ENCODE measurements at places on chromosomes 1 and 21.

GRCh38 chr21:15243406-15243805 lies 178.6 kb upstream of the NRIP1 start:
- no peak for DNase-seq

DNA sequence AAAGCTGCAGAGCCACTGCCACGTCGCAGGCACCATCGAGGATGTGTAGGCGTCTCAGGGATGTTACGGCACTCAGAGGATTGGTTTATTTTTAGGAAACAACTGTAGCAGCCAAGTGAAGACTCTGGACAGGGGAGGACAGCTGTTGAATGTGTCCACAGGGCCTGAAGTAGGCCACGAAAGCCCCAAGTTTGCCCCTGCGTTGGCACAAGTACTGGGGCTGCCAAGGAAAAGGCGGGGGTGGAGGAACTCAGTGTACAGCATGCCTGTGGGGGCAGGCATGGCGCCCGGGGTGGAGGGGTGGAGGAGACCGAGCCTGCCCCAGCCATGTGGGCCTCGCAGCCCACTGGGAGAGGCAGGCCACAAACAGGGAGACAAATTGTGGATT lies 89.7 kb downstream of the ADARB1 start:
- no peak for DNase-seq

DNA sequence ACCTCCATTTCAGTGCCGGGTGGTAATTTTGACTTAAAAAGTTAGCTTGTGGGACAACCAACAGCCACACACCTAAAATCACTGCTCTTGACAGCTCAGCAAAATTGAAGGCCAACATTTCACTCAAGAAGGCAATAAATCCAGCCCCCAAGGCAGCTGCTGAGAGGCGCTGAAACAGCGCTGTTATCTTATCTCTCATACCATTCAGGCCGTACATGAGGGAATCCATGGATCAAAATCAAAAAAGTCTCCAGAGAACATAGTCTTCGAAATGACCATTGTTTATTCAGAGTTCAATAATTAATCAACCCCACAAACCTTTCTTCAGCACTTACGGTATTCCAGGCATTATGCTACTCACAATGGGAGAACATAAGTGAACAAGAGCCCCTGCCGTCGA lies 38.5 kb downstream of the ZBTB18 start:
- no peak for DNase-seq

DNA sequence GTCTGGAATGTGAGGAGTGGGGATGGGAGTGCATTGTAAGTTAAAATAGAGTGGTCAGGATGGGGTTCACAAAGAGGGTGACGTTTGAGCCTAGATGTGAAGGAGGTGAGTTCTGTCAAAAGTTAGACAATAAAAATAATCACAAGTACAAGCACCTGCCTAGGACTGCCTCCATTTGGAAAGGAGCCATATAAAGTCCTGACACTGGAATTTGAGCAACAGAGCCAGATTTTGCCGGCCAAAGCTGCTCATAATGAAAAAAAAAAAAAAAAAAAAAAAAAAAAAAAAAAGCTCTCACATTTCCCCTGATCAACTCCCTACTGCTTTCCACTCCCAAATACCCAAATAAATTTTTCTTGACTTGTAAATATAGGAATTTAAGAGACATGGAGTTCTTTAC lies 4.1 kb downstream of the PALMD start:
- DNase-seq = no peak

DNA sequence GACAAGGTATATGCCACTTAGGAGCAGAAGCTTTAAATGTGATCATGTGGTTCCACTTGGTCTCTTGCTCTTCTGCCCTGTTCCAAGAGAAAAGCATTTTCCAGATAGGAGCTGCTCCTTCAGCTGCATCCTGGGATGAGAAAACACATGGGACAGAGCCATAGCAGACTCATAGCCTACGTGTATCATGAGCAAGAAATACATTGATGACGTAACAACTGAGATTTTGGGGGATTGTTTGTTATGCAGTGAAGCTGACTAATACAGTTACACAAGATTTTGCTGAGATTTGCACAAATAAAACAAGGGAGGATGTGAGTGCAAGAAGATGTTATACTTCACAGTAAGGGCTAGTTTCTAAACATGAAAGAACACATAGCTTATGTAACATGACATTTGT lies 36.0 kb upstream of the IRF2BP2 start:
- no peak for DNase-seq

GRCh38 chr1:110673197-110673701 lies 1.5 kb downstream of the KCNA3 start:
- peak; percentile 9 for DNase-seq

All from stimulated activated CD4-positive, alpha-beta T cell treated with anti-CD3 and anti-CD28 coated beads, Interleukin-4, amount 100 ng/mL, for 1 hour (primary cell).